Stimulated activated CD4-positive, alpha-beta T cell treated with anti-CD3 and anti-CD28 coated beads, Interleukin-1b, Interleukin-23, amount 100 ng/mL, for 24 hours (primary cell): ENCODE measurements at places on chromosomes 12 and 14.

GRCh38 chr14:77043177-77043983, 14.9 kb upstream of the IRF2BPL start:
- no peak for DNase-seq

- DNase-seq: no peak
Measured at GRCh38 chr14:99812892-99813291, 19.7 kb downstream of the EML1 start.

DNA sequence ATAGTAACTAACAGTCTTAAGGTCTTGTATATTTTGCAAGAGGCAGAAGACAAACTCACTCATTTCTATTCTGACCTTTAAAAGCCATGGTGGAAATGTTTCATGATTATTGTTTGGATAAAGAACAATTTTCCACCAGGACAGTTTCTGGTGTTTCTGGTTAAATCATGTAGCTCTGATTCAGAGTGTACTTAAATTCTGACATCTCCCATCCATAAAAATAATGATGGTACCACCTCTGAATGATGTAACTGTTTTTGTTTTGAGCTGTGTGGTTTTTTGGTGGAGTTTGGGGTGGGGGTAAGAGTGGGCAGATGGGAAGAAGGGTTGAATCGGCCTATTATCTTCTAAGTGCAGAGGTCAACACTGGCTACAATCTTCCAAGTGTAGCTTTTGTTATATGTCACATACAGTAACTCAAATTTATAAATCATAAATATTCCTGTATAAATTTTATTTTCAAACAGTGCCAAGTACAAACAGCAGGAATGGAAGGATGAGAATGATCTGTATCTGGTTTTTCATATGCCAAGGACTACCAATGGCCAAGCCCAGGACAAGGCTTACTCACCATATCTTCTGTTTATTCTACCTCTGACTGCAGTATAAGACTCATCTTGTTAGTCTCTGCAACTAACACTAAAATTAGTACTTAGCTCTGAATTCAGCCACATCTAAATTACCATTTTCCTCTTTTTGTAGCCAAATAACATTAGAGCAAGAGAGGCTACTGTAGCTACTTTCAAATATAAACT, 108.7 kb downstream of the BCAT1 start:
- DNase-seq: no peak

DNA sequence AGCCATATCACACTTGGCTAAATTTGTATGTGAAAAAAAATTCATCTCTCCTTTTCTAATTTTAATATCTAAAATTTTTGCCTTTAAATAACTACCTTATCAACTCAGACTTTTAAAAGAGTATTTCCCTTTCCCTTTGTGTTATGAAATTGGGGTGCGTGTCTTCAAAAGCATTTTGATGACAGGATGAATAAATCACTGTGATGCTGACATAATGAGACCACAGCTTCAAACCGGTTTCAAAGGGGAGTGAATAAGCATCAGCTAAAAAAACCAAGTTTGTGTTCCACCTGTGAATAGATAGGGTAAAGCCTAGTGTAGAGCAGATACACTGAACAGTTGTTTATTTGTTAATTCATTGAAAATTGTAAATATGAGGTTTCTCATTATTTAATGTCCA, 85.0 kb downstream of the LGR5 start:
- DNase-seq: no peak

- no peak for DNase-seq
Measured at GRCh38 chr14:103543140-103543539, 14.1 kb downstream of the TRMT61A start.
